ENCODE measurements at places on chromosomes 3 and 15. TPM values are rescaled to one million over a fixed set of nuclear protein-coding genes. Genes with fewer than 3 reads are reported as not detected.

SPATA12 gene
- total RNA-seq: 0.11 TPM

CCR4 gene
- not detected for total RNA-seq

NDN gene
- 59.1 TPM for total RNA-seq

ZIC1 gene
- total RNA-seq: not detected

SOX14 gene
- not detected for total RNA-seq

KCNMB3 gene
- 1.5 TPM for total RNA-seq

BOC gene
- total RNA-seq: 16.6 TPM

KBTBD13 gene
- not detected for total RNA-seq

TNK2 gene
- 12.0 TPM for total RNA-seq

DNAJA4 gene
- 5.4 TPM for total RNA-seq

SLC25A36 gene
- total RNA-seq: 90.5 TPM

FETUB gene
- total RNA-seq: not detected

CLCN2 gene
- 4.1 TPM for total RNA-seq

TNNC1 gene
- 0.33 TPM for total RNA-seq

CACNA2D3 gene
- not detected for total RNA-seq

MESP2 gene
- total RNA-seq: 0.75 TPM

IQCF5 gene
- total RNA-seq: not detected

CELSR3 gene
- total RNA-seq: 1.00 TPM

AGBL1 gene
- total RNA-seq: not detected

GOLGA8J gene
- 0.11 TPM for total RNA-seq

AHSG gene
- total RNA-seq: not detected

GTPBP8 gene
- 38.6 TPM for total RNA-seq

GNAT1 gene
- total RNA-seq: not detected

TXNRD3 gene
- 8.6 TPM for total RNA-seq

CMTM7 gene
- total RNA-seq: 10.0 TPM

MST1 gene
- total RNA-seq: 6.2 TPM

PSTPIP1 gene
- 0.11 TPM for total RNA-seq

TRPC1 gene
- total RNA-seq: 51.9 TPM

SH2D7 gene
- not detected for total RNA-seq

CIP2A gene
- total RNA-seq: 16.5 TPM

EEFSEC gene
- 6.3 TPM for total RNA-seq

CFAP91 gene
- 0.77 TPM for total RNA-seq

NISCH gene
- 97.0 TPM for total RNA-seq

MAP3K13 gene
- 18.4 TPM for total RNA-seq

GHSR gene
- total RNA-seq: not detected

THAP10 gene
- 4.6 TPM for total RNA-seq
